ENCODE measurements at places on chromosomes 16 and 17.

GRCh38 chr16:27195941-27196595, 7.3 kb upstream of the KDM8 start:
- no peak for DNase-seq

- DNase-seq: peak; percentile 38
Measured at GRCh38 chr17:75265614-75266315, 4.1 kb downstream of the MRPS7 start.

GRCh38 chr16:65668064-65668595, 546.3 kb upstream of the CDH11 start:
- DNase-seq: no peak

DNA sequence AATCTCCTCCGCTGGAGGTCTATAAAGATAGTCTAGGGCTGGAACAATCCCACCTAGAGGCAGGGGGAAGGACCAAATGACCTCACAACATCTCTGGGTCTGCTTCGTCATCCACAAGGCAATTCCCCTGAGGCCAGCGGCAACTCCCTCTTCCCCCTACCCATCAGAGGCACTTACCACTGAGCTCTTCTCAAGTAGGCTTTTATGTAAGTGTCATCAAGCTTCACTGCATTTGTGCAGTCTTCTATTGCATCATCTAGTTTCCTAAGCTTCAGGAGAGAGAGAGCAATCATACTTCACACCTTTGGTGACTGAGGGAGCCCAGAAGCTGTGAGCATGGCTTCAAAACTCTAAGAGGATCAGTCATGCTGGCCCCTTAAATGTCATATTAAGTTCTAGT, 21.0 kb downstream of the CNP start:
- DNase-seq: no peak

DNA sequence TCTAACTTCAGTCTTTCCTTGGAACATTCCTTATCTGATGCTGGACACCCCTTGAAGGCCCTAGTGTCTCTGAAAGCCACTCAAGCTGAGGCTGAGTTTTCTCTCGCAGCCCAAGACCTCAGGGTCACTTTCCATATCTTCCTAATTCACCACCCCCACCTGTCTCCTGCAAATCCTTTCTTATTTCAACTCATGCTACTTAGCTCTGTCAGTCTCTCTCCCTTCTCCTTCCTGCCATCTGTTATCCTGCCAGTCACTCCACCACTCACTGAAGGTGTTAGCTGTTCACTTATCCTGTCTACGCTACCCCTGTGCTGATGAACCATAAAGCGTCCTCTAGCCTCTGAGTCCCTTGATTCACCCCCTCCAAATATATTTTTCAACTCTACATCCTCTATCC, 143.9 kb upstream of the SHISA6 start:
- no peak for DNase-seq

GRCh38 chr16:24957887-24958286, 57.3 kb downstream of the ARHGAP17 start:
- DNase-seq: no peak

DNA sequence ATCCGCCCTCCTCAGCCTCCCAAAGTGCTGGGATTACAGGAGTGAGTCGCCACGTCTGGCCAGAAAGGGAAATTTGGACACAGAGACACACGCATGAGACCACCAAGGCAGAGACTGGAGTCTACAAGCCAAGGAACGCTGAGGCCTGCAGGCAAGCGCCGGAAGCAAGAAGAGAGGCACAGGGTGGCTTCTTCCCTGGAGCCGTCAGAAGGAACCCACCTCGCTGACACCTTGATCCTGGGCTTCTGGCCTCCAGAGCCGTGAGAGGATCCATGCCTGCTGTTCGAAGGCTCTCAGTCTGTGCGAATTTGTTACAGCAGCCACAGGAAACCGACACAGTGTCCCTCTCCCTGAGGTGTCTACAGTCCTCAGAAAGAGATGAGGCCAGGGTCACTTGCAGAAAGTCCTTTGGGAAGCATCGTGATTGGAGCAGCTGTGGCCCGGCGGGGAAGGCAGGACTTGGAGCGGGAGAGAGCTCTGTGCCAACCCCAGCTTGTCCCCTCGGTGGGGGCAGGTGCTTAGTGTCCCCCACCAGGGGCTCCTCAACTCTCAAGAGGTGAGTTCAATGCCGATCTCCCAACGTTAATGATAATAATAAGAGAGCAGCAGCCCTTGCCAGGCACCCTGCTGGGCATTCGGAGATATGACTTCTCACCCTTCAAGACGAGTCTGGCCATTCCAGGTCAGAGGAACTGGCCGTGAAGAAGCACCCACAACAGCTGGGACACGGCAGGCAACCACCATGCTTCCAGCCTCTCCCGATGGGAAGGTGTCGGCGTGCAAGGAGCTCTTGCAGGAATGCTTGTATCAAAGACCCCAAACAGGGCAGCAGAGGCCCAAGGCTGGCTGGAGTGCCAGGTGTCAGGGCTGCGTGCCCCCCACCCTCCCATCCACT, 68.4 kb upstream of the TNRC6C start:
- DNase-seq: no peak

GRCh38 chr16:1042866-1043265, 29.7 kb upstream of the SSTR5 start:
- DNase-seq: no peak

DNA sequence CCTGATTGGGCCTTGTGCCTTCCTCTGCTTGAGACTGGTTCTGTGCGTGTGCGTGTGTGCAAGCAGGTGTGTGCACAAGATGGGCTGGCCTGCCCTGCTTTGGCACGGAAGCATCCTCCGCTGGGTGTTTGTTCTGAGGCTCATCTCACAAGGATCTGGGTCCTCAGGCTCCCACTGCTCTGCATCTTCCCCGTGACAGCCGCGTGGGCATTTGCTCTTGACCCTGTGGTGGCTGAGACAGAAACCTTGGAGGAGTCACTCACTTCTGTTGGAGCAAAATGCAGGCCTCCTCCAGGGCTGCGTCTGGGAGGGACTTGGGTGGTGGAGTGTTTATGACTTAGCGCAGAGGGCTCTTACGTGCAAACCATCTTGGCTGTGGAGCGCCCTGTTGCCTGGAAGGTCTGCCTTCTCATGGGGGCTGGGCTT, 119.2 kb downstream of the RPTOR start:
- no peak for DNase-seq

Data from suppressor macrophage treated with lipopolysaccharide for 4 hours (primary cell).